Central memory CD8-positive, alpha-beta T cell (primary cell): ENCODE measurements at places on chromosomes 5 and 9.

DNA sequence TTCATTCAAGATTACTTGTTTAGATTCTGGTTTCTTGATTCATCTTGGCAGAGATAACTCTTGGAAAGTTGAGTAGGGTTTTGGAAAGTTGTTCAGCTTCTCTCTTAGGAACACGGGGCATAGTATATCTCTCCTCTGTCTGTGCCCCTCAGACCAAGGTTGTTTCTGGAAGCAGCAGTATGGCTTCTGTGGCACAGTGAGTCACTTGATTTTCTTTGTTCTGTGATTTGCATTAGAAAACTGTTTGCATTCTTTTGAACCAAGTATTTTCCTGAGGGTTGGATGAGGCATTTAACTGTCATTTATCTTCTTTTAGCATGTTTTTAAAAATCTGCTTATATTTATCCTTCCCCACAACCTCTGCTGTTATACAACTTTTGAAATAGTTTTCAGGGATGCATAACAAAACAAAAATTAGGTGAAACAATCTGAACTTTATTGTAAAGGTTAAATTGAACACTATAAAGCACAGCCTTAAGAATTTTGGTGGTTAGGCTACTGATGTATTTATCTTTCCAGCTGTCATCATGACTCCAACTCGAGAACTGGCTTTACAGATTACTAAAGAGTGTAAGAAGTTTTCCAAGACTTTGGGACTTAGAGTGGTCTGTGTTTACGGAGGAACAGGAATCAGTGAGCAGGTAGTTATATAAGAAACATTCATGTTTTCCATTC lies 26.5 kb downstream of the DDX46 start:
- DNase-seq: no peak

DNA sequence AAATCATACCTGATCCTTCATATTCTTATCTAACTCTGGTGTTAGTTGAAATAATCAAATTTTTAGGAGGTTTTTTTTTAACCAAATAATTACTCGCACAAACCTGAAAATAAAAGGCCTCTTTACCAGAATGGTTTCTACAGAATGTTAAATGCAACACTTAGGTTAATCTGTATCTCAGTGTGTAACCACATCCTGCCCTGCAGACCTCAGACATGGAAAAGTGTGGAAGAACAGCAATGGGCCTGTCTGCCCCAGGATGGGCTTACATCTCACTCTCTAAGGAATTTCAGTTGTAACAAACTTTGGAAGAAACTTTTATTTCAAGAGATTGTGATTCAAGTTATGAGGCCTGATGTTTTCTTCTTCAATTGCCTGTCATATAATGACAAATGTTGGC lies 32.5 kb upstream of the MIER3 start:
- DNase-seq: no peak

GRCh38 chr5:177123789-177124485 lies 9.6 kb upstream of the NSD1 start:
- DNase-seq: no peak

DNA sequence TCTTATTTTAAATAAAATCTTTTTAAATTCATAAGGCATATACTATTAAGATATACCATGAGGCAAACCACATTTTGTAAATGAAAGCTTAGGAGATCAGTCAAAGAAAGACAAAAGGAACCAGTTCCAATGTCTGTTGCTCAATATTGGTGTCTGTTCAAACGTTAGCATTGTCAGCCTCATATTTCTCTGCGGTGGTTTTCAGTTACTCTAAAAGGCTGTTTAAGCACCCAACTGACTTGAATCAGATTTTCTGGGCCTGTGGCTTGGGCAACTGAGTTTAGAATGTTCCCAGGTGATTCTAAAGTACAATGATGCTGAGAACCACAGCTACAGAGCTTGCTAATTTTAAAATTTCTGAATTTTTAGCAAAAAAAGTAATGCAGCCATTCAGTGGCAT lies 166.3 kb upstream of the KIF2A start:
- no peak for DNase-seq

GRCh38 chr9:120922404-120923195 lies 4.0 kb downstream of the TRAF1 start:
- no peak for DNase-seq

GRCh38 chr9:87701931-87702421 lies 23.9 kb upstream of the CTSL start:
- DNase-seq: no peak

DNA sequence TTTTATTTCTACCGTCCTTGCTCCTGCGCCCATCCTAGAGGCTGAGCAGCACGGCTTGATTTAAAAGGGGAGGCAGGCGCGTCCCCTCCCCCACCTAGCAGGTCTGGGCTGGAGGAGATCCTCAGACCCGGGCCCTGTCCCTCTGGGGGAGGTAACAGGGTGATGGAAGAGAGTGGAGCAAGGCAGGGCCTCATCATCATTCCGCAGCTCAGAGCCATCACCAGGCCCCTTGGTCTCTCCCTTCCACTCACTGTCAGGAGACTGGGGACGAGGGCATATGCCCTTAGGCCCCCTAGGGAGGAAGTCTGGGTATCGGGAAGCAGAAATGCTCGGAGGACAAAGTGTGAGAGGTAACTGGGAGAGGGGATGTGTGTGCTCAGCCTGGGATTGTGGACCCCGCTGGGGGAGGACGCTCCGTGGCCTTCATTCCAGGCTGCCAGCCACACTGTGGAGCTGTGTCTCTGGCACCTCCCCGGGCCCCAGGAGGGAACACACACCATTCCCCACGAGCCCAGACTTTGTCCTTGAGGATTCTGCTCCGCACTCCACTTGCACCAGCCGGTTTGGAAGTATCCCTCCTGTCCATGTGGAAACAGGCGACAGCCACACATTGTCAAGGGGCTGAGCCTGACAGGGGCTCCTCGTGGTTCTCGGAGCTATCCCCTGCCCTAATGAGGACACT lies 761 bp downstream of the REEP2 start:
- no peak for DNase-seq

GRCh38 chr9:136676297-136676794 lies 10.9 kb downstream of the AGPAT2 start:
- DNase-seq: no peak

GRCh38 chr9:134867917-134868750 lies 12.5 kb upstream of the FCN2 start:
- no peak for DNase-seq

- no peak for DNase-seq
These were observed 212.8 kb downstream of the NXNL2 start for GRCh38 chr9:88747768-88748167.

- no peak for DNase-seq
These were observed 288.9 kb downstream of the RAB3C start for GRCh38 chr5:58871648-58872242.

DNA sequence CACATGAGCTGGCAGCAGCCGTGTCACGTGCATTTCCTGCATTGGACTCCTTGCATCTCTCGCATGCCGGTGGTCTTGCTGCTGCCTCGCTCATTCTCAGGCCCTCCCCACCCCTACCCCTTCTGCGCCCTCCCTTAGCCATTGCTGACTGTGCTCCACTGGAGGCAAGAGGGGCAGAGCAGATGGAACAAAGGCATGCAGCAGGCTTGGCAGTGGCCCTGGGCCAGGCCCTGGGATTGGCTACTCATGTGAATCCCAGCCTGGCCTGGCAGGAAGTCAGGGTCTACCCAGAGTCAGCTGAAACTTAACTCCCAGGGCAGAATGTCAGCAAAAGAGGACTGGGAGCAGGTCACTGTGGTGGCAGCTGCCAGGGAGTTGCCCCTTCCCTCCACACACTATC lies 62.3 kb downstream of the TSTD2 start:
- DNase-seq: no peak

DNA sequence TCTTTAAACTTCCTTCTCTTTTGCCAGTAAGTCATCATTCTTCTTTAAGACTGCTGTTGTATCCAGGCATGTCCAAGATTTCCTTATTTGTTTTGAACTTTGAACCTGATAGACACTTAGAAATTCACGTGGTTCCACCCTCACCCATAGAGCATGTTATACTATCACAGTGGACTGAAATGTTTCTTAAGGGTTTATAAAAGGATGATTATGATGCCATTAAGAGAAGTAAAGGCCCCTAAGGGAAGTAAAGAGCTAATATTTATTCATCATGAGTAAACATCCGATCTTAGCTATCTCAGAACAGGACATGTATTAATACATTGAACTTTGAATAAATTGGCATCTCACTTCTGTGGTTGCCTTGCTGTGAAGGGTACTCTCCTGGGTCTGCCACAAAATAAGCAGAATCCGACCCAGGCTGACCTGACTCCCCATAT lies 49.8 kb downstream of the PRKACG start:
- no peak for DNase-seq

- no peak for DNase-seq
These were observed 34.3 kb downstream of the NTRK2 start for GRCh38 chr9:84703793-84704192.

- DNase-seq: no peak
These were observed 135.0 kb upstream of the GABRP start for GRCh38 chr5:170648541-170648940.

- DNase-seq: no peak
These were observed 23.4 kb upstream of the FUBP3 start for GRCh38 chr9:130555968-130556367.

GRCh38 chr5:137279521-137280231 lies 219.4 kb downstream of the SPOCK1 start:
- DNase-seq: no peak

DNA sequence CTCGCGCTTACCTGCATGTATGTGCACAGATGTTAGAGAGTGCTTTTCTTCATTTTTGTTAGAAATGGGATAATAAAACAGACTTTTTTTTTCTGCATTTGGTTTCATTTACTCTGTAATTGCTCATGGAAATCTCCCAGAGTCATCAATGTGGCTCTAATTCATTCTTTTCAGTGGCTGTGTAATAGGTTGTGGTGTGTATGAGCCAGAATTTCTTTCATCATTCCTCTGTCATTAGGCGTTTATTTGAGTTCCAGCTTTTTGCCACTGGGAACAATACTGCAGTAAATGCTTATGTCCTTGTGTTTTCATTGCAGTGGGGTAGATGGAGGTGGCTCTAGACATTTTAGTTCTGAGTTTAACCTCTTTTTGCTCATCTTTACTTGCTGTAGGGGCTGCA lies 118.9 kb downstream of the NXNL2 start:
- DNase-seq: no peak

GRCh38 chr5:21672911-21673310 lies 1180.2 kb downstream of the CDH12 start:
- DNase-seq: no peak

- no peak for DNase-seq
These were observed 397.3 kb upstream of the KLF4 start for GRCh38 chr9:107886826-107887225.

- DNase-seq: no peak
These were observed 441.6 kb upstream of the BRINP1 start for GRCh38 chr9:119810645-119811429.

DNA sequence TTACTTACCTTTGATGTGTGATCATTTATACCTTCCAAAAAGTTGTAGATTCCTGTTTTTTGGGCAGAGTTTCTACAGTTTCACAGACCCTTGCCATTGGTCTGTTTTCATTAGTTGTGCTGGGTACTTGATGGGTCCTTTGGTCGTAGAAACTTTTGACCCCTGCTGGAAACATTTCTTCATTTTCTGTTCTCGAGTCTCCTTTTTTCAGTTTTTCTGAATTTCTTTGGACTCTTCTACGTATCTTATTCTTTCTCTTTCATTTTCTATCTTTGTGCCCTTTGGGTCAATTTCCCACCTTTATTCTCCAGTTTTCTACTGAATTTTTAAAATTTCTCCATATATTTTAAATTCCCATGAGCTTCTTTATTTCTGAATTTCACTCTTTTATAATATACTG lies 16.7 kb downstream of the AP3S1 start:
- no peak for DNase-seq

DNA sequence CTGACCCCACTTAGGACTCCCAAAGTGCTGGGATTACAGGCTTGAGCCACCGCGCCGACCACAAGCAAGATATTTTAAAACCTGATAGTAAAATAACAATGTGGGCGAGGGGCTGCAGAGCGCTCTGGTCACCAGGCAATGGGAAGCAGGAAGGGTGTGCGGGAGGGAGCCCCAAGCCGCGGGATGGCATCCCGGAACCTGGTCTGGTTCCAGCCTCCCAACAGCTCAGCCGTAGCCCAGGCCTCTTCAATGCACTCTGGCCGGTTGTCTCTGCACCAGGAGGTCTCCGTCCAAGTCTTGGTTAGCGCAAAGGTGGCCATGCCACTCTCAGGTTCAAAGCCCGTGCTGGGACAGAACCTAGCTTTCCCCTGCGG lies 694 bp upstream of the UAP1L1 start:
- DNase-seq: no peak

GRCh38 chr9:126061575-126061974 lies 265.1 kb upstream of the MVB12B start:
- DNase-seq: no peak

DNA sequence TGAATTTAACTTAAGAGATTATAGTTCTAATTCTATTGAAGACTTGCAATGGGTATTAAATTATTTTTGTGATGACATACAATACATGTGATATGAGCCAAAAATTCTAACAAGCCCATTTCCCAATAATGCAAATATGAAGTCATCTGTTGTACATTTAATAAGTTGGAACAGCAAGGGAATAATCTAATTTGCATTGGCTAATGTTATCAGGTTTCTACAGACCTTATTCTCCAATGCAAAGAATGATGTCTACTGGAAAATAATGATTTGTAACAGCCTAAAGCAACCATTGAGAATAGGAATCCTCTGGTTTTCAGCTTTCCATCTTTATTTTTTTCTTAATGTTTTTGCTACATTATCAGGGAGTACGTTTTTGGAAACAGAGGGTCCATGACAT lies 89.1 kb upstream of the MINAR2 start:
- DNase-seq: no peak
